ENCODE measurements at places on chromosomes 12 and 14.

DNA sequence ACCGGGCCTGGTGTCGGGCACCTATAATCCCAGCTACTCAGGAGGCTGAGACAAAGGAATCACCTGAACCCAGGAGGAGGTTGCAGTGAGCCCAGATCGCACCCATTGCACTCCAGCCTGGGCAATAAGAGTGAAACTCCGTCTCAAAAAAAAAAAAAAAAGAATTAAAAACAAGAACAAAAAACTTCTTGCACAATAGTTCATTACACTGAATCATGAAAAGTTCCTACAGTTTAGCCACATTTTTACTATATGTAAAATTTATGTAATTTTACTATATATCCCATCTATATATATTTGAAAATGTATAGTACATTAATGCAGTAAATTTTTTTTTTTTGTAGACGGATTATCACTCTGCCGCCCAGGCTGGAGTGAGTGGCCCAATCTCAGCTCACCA, 4.6 kb downstream of the ATP5F1B start:
- no peak for DNase-seq

GRCh38 chr12:79934281-79935020, 446 bp downstream of the PPP1R12A start:
- no peak for DNase-seq

GRCh38 chr12:10031321-10031720, 839 bp downstream of the CLEC9A start:
- no peak for DNase-seq

GRCh38 chr14:79665556-79665955, 545.7 kb downstream of the DIO2 start:
- DNase-seq, result no peak

DNA sequence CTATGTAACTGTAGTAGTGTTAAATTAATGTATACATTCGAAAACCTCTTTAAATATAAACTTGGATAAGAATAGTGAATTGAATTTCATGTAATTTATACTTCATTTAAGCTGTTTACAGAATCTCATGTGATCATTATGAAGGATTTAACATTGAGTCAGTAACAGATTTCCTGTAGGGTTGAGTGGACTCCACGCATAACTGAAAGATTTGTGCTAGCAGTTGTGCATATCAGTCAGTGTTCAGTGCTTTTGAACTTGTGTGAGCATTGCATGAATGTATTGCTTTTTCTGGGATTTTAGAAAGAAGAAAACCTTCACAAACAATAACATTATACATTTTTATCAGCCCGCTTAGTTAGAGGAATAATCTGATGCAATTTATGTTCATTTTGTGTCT, 1435.3 kb downstream of the LRFN5 start:
- no peak for DNase-seq

DNA sequence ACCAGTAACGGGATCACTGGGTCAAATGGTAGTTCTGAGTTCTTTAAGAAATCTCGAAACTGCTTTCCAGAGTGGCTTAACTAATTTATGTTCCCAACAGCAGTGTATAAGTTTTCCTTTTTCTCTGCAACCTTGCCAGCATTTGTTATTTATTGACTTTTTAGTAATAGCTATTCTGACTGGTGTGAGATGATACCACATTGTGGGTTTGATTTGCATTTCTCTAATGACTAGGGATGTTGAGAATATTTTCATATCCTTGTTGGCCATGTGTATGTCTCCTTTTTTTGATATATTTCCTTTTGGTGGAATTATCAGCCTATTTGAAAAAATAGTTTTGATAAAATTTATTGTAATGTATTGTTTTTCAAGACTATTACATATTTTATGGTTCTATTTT, 701.2 kb upstream of the FBXO33 start:
- no peak for DNase-seq

GRCh38 chr14:23605931-23606585, 27.5 kb upstream of the JPH4 start:
- no peak for DNase-seq

DNA sequence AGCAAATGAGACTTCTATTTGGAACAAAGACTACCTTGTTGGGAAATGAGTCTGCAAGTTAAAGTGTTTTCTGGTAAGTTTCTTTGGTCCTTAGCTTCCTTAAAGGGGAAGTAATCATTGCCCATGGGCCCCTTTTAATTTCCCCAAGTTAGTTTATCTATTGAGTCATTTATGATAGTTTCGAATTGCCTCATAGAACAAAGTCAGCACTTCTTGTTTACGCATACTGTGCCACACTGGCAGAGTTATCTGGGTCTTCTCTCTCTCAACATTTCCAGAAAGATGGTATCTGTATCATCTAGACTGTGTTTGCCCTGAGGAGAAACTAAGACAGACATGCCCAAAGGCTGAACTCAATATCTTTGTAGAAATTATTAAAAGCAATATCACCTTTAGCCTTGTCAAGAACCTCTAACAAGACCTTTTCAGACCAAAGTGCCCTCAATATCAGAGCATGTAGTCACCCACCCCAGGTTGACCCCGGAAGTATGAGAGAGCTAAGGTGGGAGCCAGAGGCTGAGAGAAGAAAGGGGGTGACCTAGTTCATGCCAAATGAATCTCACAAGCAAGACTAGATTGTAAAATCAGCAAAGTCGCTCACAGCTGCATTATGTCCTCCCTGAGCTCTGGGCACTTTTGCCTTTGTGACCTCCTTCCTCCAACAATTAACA, 40.0 kb downstream of the GPR65 start:
- no peak for DNase-seq

DNA sequence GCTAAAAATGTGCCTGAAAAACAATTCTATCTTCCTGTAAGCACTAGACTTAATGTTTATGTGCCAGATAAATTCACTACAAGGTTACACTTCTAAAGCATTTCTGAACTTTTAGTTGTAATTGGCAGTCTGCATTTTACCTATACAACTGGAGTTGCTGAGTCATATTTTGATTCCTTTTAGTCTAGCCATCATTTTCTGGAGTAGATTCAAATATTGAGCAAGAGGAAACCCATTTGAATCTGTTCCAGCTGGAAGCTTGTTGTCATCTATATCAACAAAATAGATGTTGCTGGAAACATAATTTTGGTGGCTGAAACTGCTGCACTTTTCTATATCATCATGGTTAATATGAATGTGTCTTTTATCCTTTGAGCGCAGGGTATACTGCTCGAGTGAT, 122.2 kb upstream of the CCDC175 start:
- DNase-seq, result peak; percentile 28

DNA sequence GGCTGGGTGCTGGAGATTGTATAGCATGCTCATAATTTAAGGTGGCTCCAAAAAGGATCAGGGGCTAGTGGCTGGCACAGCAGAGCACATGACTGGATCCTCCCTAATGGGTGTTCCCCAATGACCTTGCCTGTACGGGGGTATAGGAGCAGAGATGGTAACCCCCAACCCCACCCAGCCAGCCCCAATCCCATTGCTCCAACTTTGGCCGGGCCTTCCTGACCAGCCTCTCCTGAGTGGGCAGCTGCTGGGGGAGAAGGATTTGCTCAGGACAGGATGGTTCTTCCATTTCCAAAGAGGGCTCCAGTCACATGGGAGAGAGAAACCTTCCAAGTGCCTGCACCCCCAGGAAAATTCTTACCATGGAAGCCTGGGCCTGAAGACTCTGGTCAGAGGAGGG, 15.3 kb upstream of the NR4A1 start:
- DNase-seq, result no peak

GRCh38 chr12:100942984-100943749, 148.6 kb downstream of the ANO4 start:
- no peak for DNase-seq

DNA sequence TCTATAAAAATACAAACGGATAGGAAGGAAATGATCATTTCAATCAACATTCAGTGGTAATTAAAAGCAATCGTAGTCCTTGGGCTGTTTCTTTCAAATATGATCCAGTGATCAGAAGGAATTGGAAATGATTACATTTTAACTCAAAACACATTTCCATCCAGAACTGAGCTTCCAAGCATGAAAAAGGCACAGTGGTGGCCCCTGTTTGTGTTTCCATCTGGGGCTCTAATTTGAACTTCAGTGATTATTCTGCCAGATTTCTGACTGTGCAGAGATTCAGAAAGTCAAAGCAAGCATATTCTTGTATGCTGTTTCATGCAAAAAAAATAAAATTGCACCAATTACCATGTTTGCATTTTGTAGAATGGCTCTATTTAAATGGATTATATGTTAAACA, 157.0 kb upstream of the LMNTD1 start:
- no peak for DNase-seq

DNA sequence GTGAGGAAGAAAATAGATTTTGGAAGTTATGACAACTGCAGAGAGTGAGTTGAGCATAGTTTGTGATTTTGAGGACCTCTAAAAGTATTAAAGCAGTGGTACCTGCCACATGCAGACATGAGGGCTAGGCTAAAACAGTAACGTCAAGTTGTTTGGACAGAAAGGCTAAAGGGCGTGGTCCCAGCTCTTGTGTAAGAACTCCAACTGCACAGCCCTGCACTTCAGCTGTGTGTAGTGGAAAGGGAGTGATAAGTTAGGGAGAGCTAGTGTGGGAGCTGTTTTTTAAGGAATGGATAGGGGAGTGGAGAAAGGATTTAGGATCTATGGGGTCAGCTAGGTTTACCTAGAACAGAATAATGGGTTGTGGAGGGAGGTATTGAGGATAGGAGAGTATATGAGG, 39.5 kb downstream of the TESPA1 start:
- no peak for DNase-seq

DNA sequence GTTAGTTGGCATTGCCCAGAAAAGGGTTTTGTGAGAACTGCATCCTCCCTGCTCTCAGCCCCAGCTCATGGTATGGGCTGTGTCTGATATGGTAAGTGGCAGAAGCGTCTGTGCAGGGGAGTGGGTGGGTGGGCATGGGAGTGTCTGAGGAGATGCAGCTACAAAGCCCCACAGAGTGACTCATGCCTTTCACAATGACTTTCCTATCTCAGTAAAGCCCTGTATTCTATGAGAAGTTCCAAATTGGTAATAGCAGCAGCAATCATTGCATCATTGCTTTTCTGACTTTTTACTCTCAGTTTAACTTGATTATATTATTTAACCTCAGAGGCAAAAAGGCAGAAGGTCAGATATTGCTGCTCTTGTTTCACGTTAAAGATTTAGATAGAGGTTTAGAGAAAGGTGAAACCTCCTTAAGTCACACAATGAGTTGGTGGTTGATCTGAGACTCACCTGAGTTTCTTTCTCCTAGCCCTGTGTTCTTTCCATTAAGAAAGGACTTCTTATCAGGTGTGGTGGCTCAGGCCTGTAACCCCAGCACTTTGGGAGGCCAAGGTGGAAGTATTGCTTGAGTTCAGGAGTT, 171.7 kb downstream of the SLC5A8 start:
- no peak for DNase-seq

DNA sequence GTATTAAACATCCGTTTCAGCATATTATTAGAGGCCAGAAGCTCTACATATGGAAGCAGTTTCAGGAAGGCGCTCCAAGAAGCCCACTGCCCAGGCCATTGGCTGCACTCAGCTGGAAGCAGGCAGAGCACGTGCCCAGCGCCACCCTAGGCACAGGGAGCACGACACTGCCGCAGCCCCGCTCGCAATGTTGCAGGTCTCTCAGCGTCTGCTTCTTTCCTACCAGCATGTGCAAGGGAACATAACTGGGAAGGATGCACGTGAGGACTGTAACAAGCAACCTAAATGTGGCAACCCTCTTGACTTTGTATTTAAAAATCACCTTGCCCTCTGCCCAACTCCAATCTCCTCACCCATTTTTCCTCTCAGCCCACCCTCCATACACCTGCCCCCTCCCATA, 3.5 kb downstream of the TMEM132D start:
- no peak for DNase-seq

DNA sequence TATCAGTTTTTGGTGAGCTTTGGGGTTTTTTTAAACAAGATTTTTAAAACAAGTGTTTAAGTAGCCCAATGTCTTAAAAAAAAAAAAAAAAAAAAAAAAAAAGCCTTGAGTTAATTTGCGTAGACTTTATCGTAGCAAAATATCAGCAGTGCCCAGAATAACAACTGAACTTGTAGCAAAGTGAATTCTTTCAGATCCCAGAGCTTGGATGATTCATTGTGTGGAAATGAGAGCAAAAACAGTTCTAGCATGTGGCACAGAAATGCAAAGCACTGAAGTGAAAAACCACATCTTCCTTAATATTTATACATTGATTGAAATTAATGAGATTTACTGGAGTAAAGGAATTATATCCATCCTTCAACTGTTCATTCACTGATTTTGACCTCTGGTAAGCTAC, 258.1 kb downstream of the EGLN3 start:
- DNase-seq, result no peak

DNA sequence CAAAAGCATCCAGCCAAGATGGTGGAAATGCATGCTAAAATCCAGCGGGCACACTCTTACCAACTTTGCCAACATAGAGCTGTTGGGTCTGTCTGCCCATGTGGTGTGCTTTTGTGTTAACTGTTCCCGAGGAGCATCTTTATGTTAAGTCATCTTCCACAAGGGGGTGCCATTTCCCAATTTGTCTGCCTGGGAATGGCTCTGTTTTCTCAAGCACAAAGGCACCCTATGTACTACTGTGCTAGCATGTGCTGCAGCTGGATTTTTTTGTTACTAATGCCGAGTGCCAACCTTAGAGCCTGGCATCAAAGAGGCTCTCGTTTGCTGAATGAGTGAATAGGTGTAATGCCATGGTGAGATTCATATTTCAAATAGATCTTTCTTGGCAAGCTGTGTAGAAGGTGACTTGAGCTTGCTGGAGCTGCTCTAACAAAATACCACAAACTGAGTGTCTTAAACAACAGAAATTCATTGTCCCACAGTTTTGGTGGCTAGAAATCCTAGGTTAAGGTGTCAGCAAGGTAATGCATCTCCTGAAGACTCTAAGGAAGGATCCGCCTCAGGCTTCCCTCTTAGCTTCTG, 74.3 kb downstream of the TRHDE start:
- DNase-seq, result no peak

- DNase-seq, result no peak
Observed at GRCh38 chr12:11595080-11595479, 54.4 kb upstream of the ETV6 start.

DNA sequence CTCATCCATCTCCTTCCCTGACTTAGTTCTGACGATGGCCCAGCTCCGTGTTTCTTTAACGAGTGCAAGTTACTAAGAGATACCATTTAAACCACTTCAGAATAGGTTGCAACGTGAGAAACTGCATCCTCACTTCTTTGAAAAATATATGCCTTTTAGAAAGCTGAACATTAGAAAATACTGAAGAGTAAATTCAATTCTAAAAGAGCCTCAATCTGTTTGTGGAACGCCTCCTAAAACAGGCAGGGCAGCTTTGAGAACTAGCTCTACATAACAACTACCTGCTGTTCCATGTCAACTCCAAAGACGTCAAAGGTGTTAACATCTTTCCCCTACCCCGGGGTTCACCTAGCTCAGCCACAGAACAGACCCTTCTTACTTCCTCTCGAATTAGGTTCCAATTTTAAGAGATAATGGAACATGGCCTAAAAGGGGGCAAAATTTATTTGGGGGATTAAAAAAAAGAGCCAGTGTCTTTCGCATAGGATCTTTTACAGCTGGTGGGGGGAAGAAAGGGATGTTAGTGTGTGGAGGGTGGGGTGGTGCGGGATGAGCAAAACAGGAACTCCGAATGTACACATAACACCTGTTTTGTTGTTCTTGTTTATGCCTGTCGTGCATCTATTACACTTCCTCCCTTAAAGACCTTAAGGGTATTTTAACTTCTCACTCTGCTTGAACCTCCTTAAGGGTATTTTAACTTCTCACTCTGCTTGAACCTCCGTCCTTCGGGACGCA, 3.3 kb downstream of the BHLHE41 start:
- no peak for DNase-seq

GRCh38 chr12:5807090-5807414, 138.0 kb downstream of the ANO2 start:
- DNase-seq, result no peak

Measured in SK-N-MC (cell line).